ENCODE measurements at places on chromosomes 7 and 10.

DNA sequence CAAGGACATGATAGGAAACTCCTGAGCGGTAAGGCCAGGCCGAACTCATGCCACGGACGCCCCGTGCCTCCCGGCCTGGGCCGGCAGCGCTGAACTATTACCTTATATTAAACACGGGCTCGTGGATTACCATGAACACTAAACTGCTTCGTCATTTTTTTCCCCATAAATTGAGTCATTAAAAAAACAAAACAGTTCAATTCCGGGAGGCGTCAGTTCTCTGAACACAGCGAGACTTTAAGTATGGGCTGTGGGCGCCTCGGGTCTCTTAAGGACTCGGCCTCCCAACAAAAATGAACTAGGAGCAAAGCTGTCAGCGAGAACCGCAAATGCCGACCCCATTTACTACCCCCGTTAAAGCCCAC lies 519 bp downstream of the PITRM1 start:
- peak; percentile 67 for DNase-seq

GRCh38 chr10:91311601-91312381 lies 91.3 kb downstream of the PCGF5 start:
- DNase-seq = no peak

DNA sequence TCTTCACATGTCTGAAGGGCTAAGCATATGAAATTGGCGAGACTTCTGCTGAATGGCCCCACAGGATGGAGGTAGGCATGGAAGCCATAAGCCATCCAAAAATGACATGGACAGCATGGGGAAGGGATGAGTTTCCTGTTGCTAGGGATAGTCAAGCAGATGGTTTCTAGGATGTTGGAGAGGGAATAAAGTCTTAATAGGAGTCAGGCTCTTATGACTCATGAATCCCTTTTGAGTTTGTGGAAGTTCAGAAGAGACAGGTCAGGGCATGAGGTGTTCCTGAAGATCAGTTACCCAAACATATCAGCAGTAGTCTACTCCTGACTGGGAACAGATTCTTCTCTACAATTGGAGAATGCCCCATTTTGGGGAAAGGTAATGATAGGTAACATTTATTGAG lies 243.9 kb downstream of the REEP3 start:
- DNase-seq = no peak

- DNase-seq = peak; percentile 44
Observed at GRCh38 chr10:5546891-5547680, 22.3 kb downstream of the CALML3 start.

DNA sequence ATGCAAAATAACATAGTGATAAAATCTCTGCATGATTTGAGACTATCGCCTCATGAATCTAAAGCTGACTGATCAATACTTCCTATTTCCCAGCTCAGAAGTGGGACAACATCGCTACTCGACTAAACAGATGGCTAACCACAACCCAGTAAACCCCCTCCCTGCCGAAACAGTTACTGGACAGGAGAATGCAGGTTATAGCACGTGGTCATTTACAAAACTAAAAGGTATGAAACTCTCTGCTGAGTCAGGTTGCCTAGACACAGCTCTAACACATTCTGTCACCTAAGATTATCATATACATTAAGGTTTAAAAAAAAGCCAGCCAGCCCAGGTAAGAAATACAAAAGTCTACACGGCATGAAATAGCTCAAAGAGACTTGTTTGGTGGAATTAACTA lies 64.0 kb downstream of the CTBP2 start:
- DNase-seq = no peak

- DNase-seq = peak; percentile 17
Observed at GRCh38 chr7:87599336-87599735, 1.3 kb downstream of the ABCB1 start.

DNA sequence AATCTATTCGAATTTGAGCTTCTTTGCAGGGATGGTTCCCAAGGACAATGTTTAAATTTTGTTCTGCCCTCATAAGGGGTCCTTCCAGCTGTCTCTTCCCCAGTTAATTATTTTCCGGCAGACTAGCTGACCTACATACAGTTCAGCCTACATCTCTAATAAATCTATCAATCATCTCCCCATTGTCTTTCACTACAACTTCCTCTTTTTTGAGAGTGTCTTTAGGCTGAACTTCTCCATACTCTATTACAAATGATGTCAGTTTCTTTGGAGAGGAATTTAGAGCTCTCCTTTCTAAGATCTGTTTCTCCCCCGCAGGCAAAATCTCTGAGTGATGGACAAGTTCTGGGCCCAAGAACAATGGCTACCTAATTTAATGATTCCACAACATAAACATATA lies 122.2 kb downstream of the PCLO start:
- DNase-seq = no peak

GRCh38 chr7:122143376-122143750 lies 686 bp downstream of the AASS start:
- peak; percentile 58 for DNase-seq

- peak; percentile 74 for DNase-seq
Observed at GRCh38 chr10:97072851-97073665, 112.7 kb downstream of the SLIT1 start.

DNA sequence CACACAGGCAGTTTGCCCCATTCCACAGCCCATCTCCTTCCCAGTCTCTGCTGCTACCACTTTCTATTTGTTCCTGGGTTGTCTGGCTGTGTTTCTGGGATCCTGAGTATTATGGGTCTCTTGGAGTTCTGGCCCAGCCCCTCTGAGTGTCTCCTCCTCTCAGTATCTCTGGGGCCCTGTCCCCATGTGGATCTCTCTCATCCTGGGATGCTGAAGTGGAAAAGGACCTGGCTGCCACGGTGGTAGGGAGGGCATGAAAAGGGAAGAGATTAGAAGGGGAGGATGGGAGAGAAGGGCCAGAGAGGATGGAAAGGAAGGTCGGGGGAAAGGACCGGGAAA lies 54.5 kb upstream of the LBX1 start:
- no peak for DNase-seq

GRCh38 chr10:8910314-8910713 lies 855.8 kb downstream of the GATA3 start:
- DNase-seq = no peak

DNA sequence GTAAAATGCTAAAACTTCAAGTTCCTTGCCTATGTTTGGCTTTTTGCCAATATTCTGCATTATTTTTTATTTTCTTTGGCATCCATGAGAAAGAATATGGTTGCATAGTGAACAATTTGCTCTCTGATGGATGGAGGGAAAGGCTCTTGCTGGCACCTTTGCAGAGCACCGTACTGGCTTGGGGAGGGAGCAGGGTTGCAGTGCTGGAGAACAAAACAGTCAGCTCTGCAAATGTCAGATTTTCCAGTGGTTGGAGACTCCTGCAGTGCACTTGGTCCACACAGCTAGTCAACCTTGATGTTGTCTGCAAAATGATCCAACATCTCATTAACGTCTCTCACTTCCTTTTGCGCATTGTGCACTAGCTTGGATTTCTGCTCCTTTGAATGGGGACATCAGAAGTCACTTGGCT lies 100.8 kb downstream of the ANLN start:
- DNase-seq = no peak

- DNase-seq = no peak
Observed at GRCh38 chr7:77269360-77270093, 69.9 kb upstream of the FGL2 start.

- peak; percentile 69 for DNase-seq
Observed at GRCh38 chr10:120221873-120222485, 235.0 kb upstream of the PLPP4 start.

GRCh38 chr7:148290538-148290937 lies 300.0 kb upstream of the C7orf33 start:
- no peak for DNase-seq

All from ACHN (cell line).